ENCODE measurements at places on chromosomes 7 and 10. TPM values are rescaled to one million over a fixed set of nuclear protein-coding genes. Genes with fewer than 3 reads are reported as not detected.

Gene LRRTM3
- total RNA-seq, result not detected

Gene DEPP1
- total RNA-seq, result 34.3 TPM

Gene WEE2
- not detected for total RNA-seq

Gene LBX1
- not detected for total RNA-seq

Gene MAGI2
- total RNA-seq, result 2.6 TPM

Gene ACSL5
- 4.3 TPM for total RNA-seq

Gene AKR1C4
- not detected for total RNA-seq

Gene ENO4
- total RNA-seq, result 0.56 TPM

Gene OR2A12
- total RNA-seq, result not detected

Gene SRPK2
- total RNA-seq, result 86.3 TPM

Gene MRLN
- not detected for total RNA-seq

Gene ZNF277
- 30.5 TPM for total RNA-seq

Gene ABCB4
- 1.6 TPM for total RNA-seq

Gene ZNF485
- total RNA-seq, result 2.0 TPM

Gene ZNF800
- total RNA-seq, result 49.0 TPM

Gene SEMA3D
- total RNA-seq, result 3.9 TPM

Gene PRKCQ
- total RNA-seq, result 0.51 TPM

Gene DLG5
- 176 TPM for total RNA-seq

Gene LIPM
- 33.0 TPM for total RNA-seq

Gene ASIC3
- 5.5 TPM for total RNA-seq

Gene SFTPD
- total RNA-seq, result 4.7 TPM

Gene RTKN2
- 0.89 TPM for total RNA-seq

Gene SLC26A3
- total RNA-seq, result not detected

Gene XRCC2
- 1.2 TPM for total RNA-seq

Gene INMT
- 2.5 TPM for total RNA-seq

Gene RELN
- 1.8 TPM for total RNA-seq

Gene LRGUK
- 0.89 TPM for total RNA-seq

Gene TMEM229A
- total RNA-seq, result not detected

Gene PDZD7
- 6.0 TPM for total RNA-seq

Gene LRRC61
- total RNA-seq, result 16.9 TPM

Gene LRRC4
- total RNA-seq, result 0.21 TPM

Gene CYP2C19
- total RNA-seq, result 0.30 TPM

Gene DNMBP
- total RNA-seq, result 60.6 TPM

Gene NPS
- not detected for total RNA-seq

Gene TAS2R4
- 0.99 TPM for total RNA-seq

Gene PPP1R3C
- total RNA-seq, result 4.8 TPM

Gene TMEM130
- total RNA-seq, result not detected

Gene CDHR3
- 6.5 TPM for total RNA-seq

Gene TUBB8
- total RNA-seq, result not detected

Gene PNLIPRP2
- not detected for total RNA-seq

Gene PTPRZ1
- 47.4 TPM for total RNA-seq

Gene LEP
- total RNA-seq, result 2.0 TPM

Gene PPP1R9A
- total RNA-seq, result 3.7 TPM

Gene ATOH7
- total RNA-seq, result not detected

Gene MOGAT3
- not detected for total RNA-seq

Gene CYP26C1
- not detected for total RNA-seq

Gene PITRM1
- 94.6 TPM for total RNA-seq

Gene GRM3
- not detected for total RNA-seq

Gene PHKG1
- total RNA-seq, result 0.64 TPM
